Stimulated activated CD8-positive, alpha-beta memory T cell treated with anti-CD3 and anti-CD28 coated beads, Interleukin-7, amount 100 ng/mL, for 48 hours (primary cell): ENCODE measurements at places on chromosomes 16 and 17.

GRCh38 chr17:37259030-37259735, 116.6 kb upstream of the C17orf78 start:
- no peak for DNase-seq

GRCh38 chr17:50153650-50154575, 3.4 kb upstream of the PPP1R9B start:
- DNase-seq: no peak

DNA sequence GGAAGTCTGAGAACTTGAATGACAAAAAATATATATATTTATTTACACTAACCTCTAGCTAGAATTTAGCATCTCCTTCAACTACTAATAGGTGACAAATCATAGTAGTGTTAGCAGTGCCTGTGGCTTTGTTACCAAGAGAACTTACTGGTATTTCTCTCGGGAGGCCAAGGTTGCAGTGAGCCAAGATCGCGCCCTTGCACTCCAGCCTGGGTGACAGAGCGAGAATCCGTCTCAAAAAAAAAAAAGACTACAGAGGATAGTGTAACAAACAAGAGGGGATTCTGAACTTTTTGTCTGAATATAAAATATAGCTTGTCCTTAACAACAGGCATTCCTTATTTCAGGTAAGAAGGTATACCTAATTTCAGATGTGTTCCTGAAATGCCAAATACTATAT, 1.3 kb upstream of the SUZ12 start:
- no peak for DNase-seq

- peak; percentile 75 for DNase-seq
Observed at GRCh38 chr17:42312285-42313130, 24.2 kb downstream of the STAT5A start.

DNA sequence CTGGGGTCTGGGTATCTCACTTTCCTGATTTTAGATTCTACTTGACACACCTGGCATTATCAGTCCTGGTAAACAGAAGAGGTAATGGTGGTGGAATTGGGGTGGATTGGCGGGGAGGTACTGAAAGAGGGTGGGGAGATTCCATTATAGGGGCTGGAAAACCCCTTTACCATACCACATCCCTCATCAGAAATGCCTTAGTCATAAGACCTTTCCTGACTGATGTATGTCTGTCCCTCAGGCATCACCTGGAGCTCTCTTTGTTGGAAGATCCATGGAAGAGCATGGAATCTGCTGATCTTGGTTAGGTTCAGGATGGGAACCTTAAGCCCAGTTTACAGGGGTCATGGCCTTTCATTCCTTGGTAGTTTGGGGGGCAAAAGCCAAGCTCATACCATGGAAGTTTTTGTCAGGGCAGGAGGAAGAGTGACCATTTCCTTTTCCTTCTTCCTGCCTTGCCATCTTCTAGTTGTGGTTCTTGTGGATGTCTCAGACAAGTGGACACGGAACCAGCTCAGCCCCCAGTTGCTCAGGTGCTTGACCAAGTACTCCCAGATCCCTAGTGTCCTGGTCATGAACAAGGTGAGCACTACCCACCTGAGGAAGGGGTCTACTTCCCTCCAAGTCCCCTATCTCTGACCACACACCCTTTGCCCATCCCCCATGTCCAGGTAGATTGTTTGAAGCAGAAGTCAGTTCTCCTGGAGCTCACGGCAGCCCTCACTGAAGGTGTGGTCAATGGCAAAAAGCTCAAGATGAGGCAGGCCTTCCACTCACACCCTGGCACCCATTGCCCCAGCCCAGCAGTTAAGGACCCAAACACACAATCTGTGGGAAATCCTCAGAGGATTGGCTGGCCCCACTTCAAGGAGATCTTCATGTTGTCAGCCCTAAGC, 3.3 kb downstream of the ERAL1 start:
- DNase-seq: no peak

DNA sequence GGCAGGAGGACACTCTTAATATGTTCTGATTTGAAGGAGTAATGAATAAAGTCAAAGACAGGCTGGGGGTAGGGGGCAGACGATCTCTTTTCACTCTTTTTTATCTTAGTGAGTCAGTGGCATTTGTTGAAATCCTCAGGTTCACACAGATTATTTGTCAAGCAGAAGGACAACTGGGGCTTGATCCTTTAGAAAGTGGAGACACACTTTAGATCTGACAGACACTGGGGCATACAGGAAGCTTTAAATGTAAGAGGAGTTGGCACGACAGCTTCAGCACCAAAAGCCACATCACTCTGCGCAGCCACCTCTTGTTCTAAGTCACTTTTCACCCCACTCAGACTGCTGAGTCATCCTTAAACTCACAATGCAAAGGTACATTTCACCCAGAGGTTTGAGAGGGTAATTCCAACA, 121.5 kb downstream of the STXBP4 start:
- peak; percentile 9 for DNase-seq

- DNase-seq: no peak
Observed at GRCh38 chr16:10989559-10989958, 45.2 kb downstream of the CLEC16A start.

GRCh38 chr17:79473111-79473875, 137.6 kb downstream of the RBFOX3 start:
- DNase-seq: no peak
